Iris pigment epithelial cell (primary cell): ENCODE measurements at places on chromosomes 5 and 9.

DNA sequence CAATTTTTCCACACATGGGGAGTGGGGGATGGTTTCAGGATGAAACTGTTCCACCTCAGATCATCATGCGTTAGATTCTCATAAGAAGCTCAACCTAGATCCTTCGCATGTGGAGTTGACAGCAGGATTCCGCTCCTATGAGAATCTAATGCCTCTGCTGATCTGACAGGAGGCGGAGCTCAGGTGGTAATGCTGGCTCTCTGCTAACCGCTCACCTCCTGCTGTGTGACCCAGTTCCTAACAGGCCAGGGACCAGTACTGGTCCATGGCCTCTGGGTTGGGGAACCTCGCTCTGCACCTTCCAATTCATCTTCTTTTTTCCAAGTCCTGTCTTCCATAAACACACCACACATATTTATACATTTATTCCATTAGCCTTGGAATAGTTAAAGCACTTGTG is 33.0 kb downstream of the POU5F2 start:
- DNase-seq = no peak

- DNase-seq = peak; percentile 41
Measured at GRCh38 chr9:347667-348292, 133.1 kb downstream of the DOCK8 start.

DNA sequence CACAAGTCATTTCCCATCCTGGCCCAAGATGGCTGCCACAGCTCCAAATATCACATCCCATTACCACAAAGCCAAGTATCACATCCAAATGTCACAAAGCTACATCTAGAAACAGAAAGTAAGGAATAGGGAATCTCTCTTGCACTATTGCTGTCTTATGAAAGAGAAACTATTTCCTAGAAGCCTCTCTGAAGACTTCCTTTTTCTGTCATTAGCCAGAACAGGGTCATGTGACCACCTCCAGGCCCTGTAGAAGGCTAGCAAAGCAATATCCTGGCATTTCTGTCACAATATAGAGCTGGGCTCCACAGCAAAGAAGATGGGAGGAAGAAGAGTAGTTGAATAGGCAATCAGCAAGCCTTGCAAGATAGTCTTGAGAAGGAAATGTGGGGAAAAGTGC is 99.2 kb downstream of the SH3TC2 start:
- no peak for DNase-seq

GRCh38 chr5:92890841-92891244 is 690.2 kb downstream of the NR2F1-AS1 start:
- peak; percentile 59 for DNase-seq

DNA sequence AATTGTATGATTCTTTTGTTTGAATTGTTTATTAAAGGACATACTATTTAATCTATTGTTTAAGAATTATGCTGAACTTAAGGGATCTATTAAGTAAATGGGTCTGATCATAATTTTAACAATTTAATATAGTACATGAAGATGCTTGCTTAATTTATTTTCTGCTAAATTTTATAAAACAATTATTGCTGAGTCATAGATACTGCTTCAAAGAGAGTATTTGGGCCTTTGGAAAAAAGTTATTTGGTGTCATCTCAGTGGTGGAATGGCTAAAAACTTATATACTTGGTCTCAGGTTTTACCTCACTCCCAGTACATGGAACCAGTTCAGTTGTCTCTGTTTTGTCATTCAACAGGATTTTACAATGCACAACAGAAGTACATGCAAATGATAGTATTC is 145.3 kb downstream of the CDH9 start:
- DNase-seq = no peak

DNA sequence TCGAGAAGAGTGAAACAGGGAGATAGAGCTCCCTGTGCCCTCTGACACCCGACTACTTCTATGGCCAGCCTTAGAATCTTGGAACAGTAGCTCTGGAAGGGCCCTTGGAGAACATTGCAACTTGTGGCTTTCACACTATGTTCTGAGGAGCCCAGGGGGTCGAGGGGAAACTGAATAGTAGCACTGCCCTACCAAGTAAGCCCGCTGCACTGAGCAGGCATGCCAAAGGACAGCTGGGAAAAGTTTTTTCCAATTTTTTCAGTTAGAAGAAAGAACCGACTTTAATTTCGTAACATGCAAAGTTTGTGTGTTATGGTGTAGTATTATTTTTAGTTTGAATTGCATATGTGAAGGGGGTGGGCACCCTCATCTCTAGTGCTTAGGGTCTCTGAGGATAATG is 10.9 kb downstream of the SMIM3 start:
- DNase-seq = peak; percentile 15

DNA sequence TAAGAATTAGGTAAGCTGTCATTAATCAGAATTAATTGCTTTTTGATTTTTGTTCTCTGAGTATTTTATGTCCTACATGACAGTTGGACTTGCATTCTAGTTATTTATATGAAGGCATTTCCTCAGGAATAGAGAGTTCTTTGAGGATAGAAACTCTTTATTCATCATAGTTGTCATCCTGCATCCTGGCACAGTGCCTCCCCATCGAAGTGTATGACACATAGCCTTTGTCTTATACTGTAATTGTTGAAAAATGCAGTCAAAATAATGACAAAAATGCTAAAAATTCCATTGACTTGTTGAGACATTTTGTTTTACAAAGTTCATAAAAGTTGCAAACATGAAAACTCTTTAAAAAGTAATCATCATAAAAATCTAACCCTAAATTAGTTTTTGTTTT is 36.5 kb downstream of the CFAP95 start:
- peak; percentile 69 for DNase-seq

DNA sequence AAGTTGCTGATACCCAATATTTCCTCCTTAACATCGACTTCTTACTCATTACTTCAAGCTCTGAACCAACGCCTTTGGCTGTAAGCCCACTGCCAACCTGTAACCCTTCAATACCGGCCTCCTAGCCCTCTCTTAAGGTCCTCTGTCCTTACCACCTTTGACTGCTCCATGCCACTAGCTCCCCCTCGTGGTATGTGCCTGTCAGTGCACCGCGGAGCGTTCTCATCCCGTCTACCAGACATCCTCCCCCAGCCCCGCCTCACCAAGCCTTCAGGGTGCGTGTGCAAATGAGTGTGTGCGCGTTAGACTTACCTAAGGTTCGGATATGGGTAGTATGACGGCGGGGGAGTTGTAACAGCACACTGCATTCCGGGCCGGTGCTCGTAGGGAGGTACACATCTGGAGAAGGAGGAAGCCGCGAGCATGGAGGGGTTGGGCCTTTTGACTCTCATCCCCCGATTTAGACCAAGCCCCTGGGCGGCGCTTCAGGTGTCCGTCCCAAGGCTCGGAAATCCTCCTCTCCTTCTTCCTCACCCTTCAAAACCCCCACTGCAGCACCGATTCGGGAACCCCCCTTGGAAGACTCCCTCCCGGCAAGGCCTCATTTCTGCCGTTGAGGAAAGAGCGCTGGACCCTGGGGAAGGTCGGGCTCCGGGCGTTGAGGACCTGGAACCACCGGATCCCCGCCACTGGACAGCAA is 2.8 kb upstream of the MYORG start:
- peak; percentile 76 for DNase-seq

DNA sequence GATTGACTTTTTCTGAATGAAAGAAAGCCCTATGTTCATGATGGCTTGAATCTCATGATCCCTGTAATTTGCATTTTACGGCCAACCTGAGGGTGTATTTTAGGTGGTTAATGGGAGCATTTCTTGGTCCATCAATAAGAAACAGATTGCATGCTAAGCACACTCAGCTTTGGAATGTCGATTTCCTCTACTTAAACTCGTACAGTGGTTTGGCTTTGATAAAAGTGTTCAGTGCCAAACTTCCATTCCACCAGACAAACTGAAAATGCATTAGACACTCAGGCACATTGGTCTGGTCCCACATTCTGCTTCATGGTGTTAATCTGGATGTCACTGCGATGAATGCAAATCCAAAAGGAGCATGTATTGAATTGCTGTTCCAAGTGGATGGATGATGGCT is 77.0 kb downstream of the VCAN start:
- no peak for DNase-seq

- no peak for DNase-seq
Measured at GRCh38 chr5:157449011-157449723, 10.8 kb upstream of the NIPAL4 start.

DNA sequence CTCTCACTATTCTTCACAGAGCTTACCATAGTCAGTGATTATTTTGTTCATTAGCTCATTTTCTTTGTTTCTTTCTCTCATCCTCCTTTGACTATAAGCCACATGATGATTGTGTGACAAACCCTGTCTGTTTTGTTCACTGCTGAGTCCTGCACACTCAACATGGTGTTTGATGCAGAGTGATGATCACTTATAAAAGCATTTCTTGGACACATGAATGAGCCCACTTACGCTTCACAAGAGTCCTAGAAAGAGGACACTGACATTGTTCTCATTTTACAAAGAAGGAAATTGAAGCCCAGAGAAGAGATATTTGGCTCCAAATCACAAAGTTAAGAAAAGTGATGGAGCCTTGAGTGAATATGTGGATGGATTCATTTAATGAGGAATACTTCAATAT is 13.4 kb downstream of the ABLIM3 start:
- DNase-seq = no peak
